ENCODE measurements at places on chromosomes 13 and 19.
A peak's percentile ranks its signal among the peaks of the same experiment; 100 is the strongest.

GRCh38 chr19:35138305-35138892, at the start of gene FXYD1:
Gene FXYD1, plus strand, starts transcription at chr19:35138824. Its CDS starts 1,256 bp downstream, at chr19:35140080.
- DNase-seq = no peak

GRCh38 chr19:13839130-13839937, 37.6 kb upstream of the NANOS3 start:
- DNase-seq = peak; percentile 60

GRCh38 chr13:69202996-69203395, 904.6 kb upstream of the ATXN8OS start:
- no peak for DNase-seq

- no peak for DNase-seq
Observed at GRCh38 chr19:46678110-46678732, 17.2 kb upstream of the DACT3 start.

GRCh38 chr19:2771786-2772674, 11.0 kb downstream of the SGTA start:
- DNase-seq = no peak

GRCh38 chr19:28403690-28404089, 809.3 kb downstream of the UQCRFS1 start:
- DNase-seq = no peak

DNA sequence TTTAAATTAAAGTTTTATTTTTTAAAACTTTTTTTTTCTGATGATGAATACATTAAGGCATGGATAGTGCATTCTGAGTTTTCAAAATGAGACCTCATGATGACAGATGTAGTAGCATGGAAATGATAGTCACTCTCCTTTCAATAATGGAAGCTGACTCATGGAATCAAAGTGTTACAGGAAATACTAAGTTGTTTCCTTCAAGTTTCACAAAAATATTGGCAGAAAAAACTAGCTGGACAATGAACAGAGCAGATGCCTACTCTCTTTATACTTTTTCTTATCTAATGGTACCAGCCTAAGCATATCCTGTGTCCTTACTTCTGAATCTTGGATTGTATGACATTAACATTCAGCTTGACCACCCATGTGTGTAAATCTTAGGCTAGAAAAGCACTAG, 1337.3 kb downstream of the PCDH9 start:
- no peak for DNase-seq

GRCh38 chr13:37340901-37341670, 235.6 kb upstream of the CSNK1A1L start:
- DNase-seq = no peak

DNA sequence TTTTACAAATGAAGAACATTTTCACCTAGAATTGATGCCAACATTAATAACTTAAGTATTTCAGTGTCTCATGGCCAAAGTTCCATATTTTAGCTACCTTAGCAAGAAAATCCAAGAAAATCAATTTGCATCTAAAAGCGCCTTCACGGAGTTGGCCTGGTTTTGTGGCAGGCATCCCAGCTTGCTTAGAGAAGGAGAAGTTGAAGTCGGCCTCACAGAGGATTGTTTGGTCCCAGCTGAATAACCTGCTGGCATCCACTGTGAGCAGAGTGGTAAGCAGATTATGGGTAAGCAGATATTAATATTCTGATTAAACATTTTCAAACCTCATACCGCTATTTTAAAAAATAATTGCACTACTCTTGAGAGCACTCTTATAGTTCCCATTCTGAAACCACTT, 62.3 kb upstream of the STARD13 start:
- DNase-seq = no peak

- DNase-seq = no peak
Observed at GRCh38 chr13:29532821-29533220, 62.7 kb downstream of the SLC7A1 start.

DNA sequence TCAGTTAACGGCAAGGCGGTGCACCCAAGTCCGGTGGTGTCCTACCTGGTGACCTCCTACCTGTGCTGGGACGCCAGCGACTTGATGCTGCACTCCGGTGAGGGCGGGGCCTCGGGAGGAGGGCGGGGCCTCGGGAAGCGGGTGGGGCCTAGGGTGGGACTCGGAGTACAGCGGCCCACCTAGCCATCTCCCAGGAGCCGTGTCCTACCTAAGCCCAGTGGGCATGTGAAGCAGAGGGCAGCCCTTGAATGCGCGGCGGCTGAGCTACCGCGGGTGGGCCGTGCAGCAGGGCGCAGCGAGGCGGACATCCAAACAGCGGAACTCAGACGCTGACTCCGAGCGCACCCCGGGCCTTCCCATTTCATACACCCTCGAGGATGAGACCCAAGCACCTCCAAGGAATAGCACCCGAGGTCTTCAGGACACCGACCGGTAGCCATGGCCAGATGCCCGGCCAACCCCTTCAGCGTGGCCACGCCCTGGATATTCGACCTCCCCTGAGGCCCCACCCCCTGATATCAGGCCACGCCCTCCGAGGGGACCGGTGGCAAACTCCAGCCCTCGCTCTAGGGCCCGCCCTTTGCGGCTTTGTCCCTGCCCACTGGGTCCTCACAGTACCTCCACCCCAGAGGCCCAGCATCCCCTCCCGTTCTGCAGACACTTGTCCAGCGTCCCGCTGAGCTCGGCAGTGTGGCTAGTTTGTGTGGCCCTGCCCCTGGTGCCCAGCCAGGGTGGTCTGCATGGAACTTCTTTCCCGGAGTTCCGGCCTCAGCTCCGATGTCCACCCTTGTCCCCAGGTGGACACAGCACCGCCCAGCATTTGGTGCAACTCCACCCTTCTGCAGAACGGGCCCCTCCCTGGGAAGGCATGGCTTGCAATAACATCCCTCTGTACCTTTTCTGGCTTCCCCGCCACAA, 5.4 kb downstream of the KLK1 start:
- DNase-seq = no peak

Data from GOT3 (cell line).